K562 (cell line): ENCODE measurements at places on chromosomes 7 and 10. TPM values are rescaled to one million over a fixed set of nuclear protein-coding genes. Genes with fewer than 3 reads are reported as not detected.

DNA sequence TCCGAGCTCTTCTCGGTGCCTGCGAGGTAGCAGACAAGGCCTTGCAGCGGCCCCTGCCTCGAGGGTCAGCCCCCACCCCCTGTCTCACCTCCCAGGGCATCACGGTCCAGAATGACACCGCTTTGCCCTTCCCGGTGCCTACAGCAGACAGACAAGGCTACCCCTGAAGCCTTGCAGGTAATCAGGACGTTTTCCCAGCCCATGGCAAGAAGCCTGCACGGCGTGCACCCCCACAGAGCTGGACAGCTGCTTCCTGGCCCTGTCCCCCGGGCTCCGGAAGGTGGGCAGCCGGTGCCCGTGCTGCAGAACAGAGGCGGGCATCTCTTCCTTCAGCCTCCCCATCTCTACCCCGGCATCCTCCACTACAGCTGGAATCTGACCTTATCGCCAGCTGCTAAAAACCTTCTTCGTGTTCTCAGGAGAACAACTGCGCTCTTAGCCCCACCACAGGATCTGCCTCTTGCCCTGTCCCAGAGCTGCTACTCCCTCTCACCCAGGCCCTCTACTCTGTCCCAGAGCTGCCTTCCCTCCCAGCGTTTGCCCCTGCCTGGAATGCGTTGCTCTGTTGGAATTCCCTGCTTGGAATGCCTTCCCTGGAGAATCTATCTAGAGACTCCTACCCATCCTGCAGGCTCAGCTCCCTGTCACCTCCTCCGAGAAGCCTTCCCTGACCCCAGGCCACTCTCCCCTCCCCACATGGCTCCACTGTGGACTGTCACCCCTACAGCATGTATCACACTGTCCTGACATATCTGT lies 4.7 kb downstream of the MYL10 start:
- no peak for DNase-seq

DNA sequence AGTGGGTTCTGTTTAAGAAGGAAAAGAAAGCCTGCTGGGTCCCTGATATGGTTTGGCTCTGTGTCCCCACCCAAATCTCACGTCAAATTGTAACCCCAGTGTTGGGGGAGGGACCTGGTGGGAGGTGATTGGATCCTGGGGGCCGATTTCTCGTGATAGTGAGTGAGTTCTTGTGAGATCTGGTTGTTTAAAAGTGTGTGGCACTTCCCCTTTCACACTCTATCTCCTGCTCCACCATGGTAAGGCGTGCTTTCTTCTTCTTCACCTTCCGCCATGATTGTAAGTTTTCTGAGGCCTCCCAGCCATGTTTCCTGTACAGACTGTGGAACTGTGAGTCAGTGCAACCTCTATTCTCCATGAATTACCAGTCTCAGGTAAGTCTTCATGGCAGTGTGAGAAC lies 42.6 kb downstream of the INPP5A start:
- DNase-seq, result no peak

DNA sequence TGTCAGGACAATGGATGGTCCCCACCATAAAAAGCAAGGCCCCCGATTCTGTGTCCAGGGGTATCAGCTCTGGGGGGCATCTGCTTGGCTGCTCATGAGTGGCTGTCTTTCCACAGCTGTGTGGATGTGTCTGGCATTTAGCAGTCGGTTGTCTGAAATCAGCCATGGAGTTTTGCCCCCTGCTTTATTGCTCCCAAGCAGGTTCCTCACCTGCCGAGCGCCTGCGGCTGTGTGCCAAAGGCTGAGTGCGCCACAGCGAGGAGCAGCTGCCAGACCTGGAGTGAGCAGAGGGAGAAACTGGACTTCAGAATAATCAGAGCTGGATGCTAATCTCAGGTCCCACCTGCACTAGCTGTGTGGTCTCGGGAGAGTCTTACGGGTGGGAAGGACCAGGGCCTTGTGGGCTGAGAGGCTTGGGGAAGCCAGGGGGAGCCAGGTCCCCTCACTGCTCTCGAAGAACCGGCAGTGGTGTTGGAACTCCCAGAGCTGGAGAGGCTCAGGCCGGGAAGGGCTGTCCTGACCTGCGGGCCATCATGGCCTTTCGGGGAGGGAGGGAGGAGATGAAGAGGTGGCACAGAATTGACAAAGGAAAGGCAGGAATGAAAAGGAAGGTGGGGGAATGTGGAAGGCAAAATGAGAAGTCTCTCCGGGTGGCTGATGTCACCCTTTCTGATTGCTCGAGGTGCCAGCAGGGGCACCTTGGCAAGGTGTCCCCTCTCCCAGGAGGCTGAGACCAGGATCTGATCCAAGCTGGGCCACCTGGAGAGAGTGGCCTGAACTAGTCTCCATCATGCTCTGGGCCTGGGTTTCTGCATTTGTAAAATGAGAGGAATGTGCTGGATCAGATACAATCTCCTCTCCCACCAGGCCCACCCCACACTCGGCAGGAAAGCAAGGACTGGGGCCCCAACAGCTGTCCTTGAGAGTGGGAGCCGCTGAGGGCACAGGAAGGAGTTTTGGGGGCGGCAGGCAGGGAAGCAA lies 30.2 kb upstream of the LEP start:
- DNase-seq, result no peak

DNA sequence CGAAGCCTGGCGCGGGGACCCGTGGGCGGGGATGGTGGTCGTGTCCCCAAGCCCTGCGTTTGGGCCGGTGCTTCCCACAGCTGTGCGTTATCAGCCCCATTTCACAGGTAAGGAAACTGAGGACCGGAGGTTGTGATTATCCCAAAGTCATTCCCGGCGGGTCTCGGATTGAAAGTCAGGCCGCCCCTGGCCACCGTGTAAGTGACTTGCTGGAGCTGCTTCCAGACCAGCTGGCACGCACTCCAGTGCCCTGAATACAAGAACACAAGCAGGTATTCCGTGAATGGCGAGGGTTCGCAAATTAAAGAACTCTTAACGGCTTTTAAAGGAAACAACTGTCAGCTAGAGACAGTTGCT lies 675 bp upstream of the ATE1 start:
- DNase-seq, result no peak

- DNase-seq, result no peak
Measured at GRCh38 chr10:69965919-69966662, 86.6 kb upstream of the MACROH2A2 start.

DNA sequence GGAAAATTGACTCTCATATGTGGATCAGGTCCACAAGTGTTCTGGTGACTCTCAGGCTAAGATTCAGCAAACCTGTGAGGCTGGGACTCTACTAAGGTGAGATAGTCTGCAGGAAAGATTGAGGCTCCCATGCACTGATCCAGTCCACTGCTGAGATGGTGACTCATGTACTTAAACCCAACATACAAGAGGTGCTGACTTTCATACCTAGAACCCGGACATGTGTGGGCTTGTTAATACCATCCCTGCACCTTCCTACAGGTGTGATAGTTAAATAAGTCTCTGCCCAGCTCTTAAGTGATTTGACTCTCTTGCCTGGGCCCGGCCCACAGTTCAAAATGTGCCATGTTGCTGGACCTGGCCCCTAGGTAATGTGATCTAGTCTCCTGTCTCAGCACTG lies 27.1 kb upstream of the ZNF107 start:
- DNase-seq, result no peak

- DNase-seq, result no peak
Measured at GRCh38 chr10:11647676-11648075, 36.2 kb upstream of the USP6NL start.

DNA sequence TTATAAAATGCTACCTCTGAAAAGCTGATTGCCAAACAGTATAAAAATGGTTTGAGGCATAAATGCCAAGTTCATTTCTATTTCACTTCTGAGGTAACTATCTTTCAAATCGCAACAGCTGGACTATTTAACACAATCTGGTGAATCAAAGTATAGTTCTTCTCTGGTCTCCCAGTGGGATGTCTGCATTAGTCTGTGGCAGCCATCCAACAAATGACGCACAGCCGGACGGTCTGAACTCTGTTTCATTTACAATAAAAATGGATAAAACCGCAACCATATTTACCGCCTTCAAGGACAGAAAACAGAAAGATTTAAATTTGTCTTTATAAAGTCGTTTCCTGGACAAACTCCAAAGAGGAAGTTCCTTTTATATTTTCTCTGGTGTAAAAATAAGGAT lies 41.9 kb downstream of the ENO4 start:
- no peak for DNase-seq

DNA sequence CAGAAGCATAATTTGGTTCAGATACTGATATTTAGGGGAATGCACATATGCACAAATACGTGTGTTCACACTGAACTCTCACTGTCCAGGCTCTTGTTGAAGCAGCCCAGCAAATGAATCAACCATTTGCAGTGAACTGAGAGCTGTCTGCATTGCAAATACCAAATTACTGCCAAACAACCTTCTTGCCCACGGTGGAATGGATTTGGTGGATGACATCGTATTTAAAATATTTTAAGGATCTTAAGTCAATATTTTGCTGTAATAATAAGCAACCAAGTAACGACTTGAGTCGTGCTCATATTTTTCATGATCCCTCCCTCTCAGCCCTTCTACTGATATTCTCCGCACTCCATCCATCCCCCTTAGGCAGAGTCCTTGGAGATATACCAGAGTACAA lies 107.9 kb upstream of the FEZF1 start:
- no peak for DNase-seq

DNA sequence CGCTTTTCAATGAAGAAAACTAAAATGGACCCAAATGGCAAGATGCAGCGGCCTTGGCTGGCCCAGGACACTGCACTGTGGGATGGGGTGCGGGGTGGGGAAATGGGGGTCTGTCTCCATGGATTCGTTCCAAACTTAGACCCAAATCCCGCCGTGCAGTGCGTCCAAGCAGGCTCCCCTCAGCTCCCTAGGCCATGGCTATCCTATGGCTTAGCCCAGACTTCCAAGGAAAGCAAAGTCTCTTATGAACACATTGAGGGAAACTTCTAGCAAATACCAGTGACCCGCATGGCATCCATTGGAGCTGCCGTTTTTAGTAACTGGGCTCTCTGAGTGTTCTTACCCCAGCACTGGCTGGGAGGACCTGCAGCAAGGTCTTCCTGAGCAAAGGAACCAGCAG lies 122.5 kb downstream of the EBF3 start:
- DNase-seq, result no peak

DNA sequence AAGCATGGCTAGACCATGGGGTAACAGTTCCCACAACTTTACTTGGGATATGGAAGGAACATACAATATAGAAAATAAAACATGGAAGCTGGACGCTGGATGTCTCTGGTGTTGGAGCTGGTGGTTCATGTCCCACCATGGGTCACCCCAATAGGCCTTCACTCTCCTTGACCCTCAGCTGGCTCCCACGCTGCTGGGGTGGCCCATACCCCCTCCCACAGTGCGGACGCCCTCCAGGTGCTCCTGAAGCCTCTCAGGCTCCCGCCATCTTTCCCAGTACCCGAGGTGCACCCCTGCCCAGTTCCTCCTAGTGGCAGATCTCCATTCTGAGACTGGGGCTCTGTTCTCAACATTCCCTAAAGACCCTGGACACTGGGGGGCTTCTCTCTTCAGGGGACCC lies 5.8 kb upstream of the CPA1 start:
- no peak for DNase-seq

- DNase-seq, result peak; percentile 91
Measured at GRCh38 chr10:86535132-86535882, 13.7 kb upstream of the WAPL start.

- DNase-seq, result no peak
Measured at GRCh38 chr10:58826694-58827093, 314.0 kb downstream of the BICC1 start.

- no peak for DNase-seq
Measured at GRCh38 chr7:114703677-114704076, 218.2 kb upstream of the MDFIC start.

- no peak for DNase-seq
Measured at GRCh38 chr7:105978035-105978434, 15.0 kb downstream of the CDHR3 start.

- DNase-seq, result no peak
Measured at GRCh38 chr10:98086837-98087708, 47.4 kb upstream of the R3HCC1L start.

GRCh38 chr7:128812514-128813168 lies 17.6 kb upstream of the FLNC start:
- DNase-seq, result peak; percentile 87

DNA sequence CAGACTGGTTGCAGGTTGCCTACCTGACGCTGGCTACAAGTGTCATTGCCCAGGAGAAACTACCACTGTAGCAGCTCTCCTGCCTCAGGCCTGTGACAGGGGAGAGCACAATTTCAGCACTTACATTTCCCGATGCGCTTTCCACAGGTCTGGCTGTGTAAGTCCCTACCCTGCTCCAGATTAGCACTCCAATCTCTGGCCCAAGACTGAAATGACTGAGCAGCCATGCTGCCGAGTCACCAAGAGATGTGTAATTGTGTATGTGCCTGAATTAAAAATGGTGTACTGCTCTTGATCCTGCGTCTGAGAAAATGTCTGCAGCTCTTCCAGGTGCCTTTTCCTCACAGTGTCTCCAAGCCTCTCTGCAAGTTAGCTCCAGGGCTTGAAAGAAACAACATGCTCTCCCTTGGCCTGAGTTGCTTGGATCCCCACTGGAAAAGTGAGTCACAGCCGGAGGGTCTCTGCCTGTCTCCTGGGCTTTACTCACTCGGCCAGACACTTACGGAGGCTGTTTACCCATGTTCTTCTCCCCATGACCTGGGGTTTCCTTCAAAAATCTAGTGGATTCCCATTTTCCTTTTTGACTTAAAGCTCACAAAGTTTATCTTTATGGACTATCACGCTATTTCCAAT lies 1001.7 kb upstream of the KCND2 start:
- DNase-seq, result no peak

DNA sequence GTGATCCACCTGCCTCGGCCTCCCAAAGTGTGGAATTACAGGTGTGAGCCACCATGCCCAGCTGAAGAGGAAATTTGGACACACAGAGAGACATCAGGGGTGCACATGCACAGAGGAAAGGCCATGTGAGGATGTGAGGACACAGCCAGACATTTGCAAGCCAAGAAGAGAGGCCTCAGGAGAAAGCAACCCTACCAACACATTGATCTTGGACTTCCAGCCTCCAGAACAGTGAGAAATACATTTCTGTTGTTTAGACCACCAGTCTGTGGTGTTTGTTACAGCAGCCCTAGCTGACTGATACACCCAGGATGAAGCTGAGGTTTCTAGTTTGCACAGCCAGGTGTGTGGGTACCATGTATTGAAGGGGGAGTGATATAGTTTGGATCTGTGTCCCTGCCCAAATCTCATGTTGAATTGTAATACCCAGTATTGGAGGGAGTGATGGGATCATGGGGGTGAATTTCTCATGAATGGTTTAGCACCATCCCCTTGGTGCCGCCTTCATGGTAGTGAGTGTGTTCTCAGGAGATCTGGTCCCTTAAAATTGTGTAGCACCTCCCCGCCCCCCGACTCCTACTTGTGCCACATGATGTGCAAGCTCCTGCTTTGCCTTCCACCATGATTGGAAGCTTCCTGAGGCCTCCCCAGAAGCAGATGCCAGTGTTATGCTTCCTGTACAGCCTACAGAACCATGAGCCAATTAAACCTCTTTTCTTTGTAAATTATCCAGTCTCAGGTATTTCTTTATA lies 64.7 kb upstream of the DUSP5 start:
- DNase-seq, result no peak

AKR1C4 gene
- not detected in 2 replicates for polyA plus RNA-seq

NPFFR1 gene
- polyA plus RNA-seq, result not detected in 2 replicates

C1GALT1 gene
- polyA plus RNA-seq, result 17.3 and 21.0 TPM in 2 replicates

AGBL3 gene
- polyA plus RNA-seq, result 1.4 and 1.8 TPM in 2 replicates

ABCB8 gene
- 73.6 and 81.3 TPM in 2 replicates for polyA plus RNA-seq

XPNPEP1 gene
- polyA plus RNA-seq, result 42.2 and 58.7 TPM in 2 replicates

CALHM1 gene
- polyA plus RNA-seq, result not detected in 2 replicates

MCM10 gene
- 32.7 and 34.3 TPM in 2 replicates for polyA plus RNA-seq

PRKAR2B gene
- 77.1 and 86.2 TPM in 2 replicates for polyA plus RNA-seq

PAPSS2 gene
- polyA plus RNA-seq, result not detected in 2 replicates

ANXA8L1 gene
- polyA plus RNA-seq, result not detected in 2 replicates
